Karpas-422 (cell line): ENCODE measurements at places on chromosomes 4 and X.

GRCh38 chr4:44086753-44087152 is 361.9 kb downstream of the KCTD8 start:
- DNase-seq, result no peak

DNA sequence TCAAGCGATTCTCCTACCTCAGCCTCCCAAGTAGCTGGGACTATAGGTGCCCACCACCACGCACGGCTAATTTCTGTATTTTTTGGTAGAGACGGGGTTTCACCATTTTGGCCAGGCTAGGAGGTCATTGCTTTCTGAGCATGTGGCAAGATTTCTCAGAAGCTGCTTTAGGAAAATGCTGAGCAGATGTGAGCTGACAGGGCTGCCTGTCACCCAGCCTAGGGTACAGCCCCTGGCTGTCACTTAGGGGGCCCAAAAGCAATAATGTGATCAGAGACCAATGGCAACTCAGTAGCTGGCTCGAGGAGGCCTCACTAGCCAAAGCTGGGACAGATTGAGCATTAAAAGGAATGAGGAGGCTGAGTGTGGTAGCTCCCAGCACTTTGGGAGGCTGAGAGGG is 64.8 kb downstream of the TNIP2 start:
- DNase-seq, result no peak

DNA sequence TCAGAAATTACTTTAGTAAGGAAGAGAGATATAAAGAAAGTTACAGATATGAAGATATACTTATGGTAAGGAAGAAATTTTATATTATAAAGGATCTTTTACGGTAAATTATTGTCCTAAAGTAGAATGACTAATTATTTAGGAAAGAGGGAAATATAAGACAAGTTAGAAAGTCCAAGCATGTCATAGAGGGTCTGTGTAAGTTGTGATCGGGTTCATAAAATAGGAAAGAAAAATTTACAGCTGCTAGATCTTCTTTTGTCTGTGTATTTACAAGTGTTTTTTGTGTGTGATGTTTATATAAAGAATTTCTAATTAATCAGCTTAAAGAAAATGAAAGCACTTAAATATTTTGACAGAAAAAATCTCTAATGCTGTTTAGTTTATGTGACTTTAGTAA is 1054.9 kb upstream of the DIAPH2 start:
- peak; percentile 45 for DNase-seq

- peak; percentile 81 for DNase-seq
Observed at GRCh38 chrX:119529345-119530276, 35.6 kb downstream of the STEEP1 start.

DNA sequence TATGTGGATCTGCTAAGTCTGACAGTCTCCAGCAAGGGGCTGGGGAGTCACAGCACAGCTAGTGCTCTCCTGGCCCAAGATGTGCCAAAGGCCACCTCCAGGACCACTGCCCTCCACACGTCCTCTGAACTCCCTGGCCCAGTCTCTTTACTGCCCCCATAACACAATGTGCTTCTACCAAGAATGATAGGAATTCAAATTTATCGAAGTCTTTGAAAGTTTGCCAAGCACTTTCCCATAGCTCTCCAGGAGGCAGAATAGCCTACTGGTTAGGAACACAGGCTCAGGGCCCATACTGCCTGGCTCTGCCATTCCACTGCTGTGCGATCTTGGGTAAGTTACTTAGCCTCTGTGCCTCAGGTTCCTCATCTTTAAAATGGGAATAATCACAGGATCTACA is 86.7 kb downstream of the NHSL2 start:
- DNase-seq, result no peak
